ENCODE measurements at places on chromosomes 13 and 19. TPM values are rescaled to one million over a fixed set of nuclear protein-coding genes. Genes with fewer than 3 reads are reported as not detected.
A peak's percentile ranks its signal among the peaks of the same experiment; 100 is the strongest.

GRCh38 chr13:31010296-31010695 is 77.8 kb downstream of the TEX26 start:
- no peak overlapping the region for H3K4me3 ChIP-seq
- H3K27me3 ChIP-seq, result no peaks in the 10 kb centered on the region
- no peak overlapping the region for H3K27ac ChIP-seq
- no peaks in the 10 kb centered on the region for H3K4me1 ChIP-seq

- no peak for DNase-seq
- H3K36me3 ChIP-seq, result no peaks in the 10 kb centered on the region
- H3K4me3 ChIP-seq, result no peak overlapping the region
- H3K27ac ChIP-seq, result no peak overlapping the region
- H3K27me3 ChIP-seq, result no peaks in the 10 kb centered on the region
- no peaks in the 10 kb centered on the region for H3K4me1 ChIP-seq
Observed at GRCh38 chr13:61128850-61129645, 286.6 kb downstream of the PCDH20 start.

- no peaks in the 10 kb centered on the region for H3K36me3 ChIP-seq
- H3K27me3 ChIP-seq, result no peaks in the 10 kb centered on the region
Observed at GRCh38 chr13:53743906-53744305, 715.3 kb downstream of the OLFM4 start.

- H3K27ac ChIP-seq, result peak overlapping the region; percentile 100
- H3K4me3 ChIP-seq, result peak overlapping the region; percentile 93
- no peaks in the 10 kb centered on the region for H3K27me3 ChIP-seq
- peak; percentile 74 for DNase-seq
Observed at GRCh38 chr13:98576200-98576945, 534 bp downstream of the STK24 start.

PLPPR2 gene
- 37.4 TPM for total RNA-seq

DNA sequence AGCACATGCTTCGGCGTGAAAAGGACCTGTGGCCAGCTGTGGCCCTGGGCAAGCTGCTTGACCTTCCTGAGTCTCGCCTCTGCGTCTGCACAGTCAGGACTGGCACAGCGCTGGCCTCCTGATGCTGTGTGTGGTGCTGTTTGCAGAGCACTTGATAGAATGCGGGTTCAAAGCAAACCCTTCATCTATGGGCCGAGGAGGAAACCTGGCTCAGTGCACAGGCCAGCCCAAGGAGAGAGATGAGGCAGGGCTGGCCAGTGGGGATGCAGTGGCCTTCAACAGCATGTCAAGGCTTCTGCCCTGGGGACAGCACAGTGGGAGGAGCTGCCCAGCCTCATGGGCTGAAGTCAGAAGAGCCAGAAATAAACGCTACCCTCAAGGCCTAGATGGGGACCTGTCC is 21.3 kb upstream of the VSTM2B start:
- H3K4me1 ChIP-seq, result no peaks in the 10 kb centered on the region
- H3K27ac ChIP-seq, result no peak overlapping the region
- H3K4me3 ChIP-seq, result no peak overlapping the region
- no peaks in the 10 kb centered on the region for H3K36me3 ChIP-seq

GRCh38 chr13:32811297-32811800 is 204.9 kb upstream of the KL start:
- no peak overlapping the region for H3K4me3 ChIP-seq
- H3K36me3 ChIP-seq, result no peaks in the 10 kb centered on the region
- H3K27me3 ChIP-seq, result no peaks in the 10 kb centered on the region

CHERP gene
- 32.4 TPM for total RNA-seq

DNA sequence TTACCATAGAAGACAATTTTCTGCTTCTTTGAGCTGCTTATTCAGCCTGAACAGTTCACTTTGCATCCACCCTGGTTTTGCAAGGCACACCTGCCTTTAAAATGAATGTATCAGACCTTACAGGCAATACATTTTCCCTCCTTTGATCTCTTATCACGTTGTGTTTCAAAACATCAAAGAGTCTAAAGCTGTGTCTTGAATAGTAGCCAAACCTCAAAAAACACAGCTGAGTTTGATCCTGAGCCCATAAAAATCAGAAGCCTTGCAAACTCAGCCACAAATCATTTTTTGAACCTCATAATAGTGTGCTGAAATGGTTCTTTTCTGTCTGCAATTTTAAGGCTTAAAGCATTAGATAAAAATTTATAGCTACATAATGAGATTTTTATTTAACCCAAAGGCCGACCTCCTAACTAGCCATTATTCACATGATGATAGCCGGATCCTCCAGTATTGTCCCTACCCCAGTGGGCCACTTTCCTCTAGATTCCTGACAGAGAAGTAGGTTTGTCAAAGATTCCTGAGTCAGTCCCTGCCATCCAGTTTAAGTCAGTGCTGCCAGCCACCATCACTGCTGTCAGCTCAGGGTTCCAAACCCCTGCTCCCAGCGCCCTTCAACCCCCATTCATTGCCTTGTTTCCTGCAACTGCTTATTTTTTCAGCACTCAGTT is 71.8 kb downstream of the CAB39L start:
- H3K27ac ChIP-seq, result peak overlapping the region; percentile 43
- H3K27me3 ChIP-seq, result no peaks in the 10 kb centered on the region
- no peak overlapping the region for H3K4me3 ChIP-seq
- H3K4me1 ChIP-seq, result peaks cover 7% of the 10 kb centered on the region
- DNase-seq, result no peak

DNA sequence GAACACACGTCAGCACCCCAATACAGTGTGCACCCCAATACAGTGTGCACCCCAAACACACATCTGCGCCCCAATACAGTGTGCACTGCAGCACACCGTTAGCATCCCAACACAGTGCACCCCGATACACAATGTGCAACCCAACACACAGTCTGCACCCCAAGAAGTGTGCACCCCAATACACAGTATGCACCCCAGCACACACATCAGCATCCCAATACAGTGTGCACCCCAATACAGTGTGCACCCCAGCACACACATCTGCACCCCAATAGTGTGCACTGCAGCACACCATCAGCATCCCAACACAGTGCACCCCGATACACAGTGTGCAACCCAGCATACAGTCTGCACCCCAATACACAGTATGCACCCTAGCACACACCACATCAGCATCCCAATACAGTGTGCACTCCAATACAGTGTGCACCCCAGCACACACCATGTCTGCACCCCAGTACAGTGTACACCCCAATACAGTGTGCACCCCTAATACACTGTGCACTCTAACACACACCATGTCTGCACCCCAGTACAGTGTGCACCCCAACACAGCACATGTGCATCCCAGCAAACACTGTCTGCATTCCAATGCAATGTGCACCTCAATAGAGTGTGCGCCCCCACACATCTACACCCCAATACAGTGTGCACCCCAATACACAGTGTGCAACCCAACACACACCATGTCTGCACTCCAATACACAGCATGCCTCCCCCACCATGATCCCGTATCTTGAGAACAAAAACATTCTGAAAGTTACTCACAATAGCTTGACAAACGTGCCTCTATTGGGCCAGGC is 855 bp upstream of the CARS2 start:
- peak overlapping the region; percentile 34 for H3K27ac ChIP-seq
- no peaks in the 10 kb centered on the region for H3K4me1 ChIP-seq
- H3K27me3 ChIP-seq, result no peaks in the 10 kb centered on the region
- no peak overlapping the region for H3K4me3 ChIP-seq

CYP2F1 gene
- total RNA-seq, result not detected

DNA sequence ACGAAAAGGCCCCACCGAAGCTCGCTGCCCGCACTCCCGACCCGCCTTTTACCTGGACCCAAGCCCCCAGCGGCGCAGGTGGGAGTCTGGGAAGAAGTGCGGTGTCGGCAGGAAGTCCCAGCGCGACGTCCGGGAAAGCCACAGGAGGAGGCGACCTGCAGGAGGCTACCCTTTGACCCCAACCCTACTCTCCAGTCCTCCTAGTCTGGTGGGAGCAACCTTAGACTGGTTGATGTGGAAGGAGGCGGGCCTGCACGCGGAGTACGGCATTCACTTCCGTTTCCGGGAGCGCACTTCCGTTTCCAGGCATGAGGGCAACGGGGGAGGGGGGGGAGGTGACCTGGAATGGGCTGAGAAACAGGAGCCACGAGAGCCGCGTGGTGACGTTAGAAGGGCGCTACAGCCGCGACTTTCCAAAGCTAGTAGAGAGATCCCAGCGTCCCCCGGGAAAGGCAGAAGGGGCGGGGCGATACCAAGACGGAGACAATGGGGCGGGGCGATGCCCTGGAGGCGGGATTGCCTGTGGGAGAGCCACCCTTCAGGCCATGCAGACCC is 28.5 kb downstream of the ZNF266 start:
- no peaks in the 10 kb centered on the region for H3K36me3 ChIP-seq
- H3K4me3 ChIP-seq, result peak overlapping the region; percentile 22
- no peak overlapping the region for H3K27ac ChIP-seq
- no peaks in the 10 kb centered on the region for H3K4me1 ChIP-seq
- H3K27me3 ChIP-seq, result no peaks in the 10 kb centered on the region
- peak; percentile 90 for DNase-seq

GRCh38 chr13:47433461-47434005 is 536.7 kb upstream of the HTR2A start:
- H3K4me3 ChIP-seq, result no peak overlapping the region
- no peak for DNase-seq
- no peaks in the 10 kb centered on the region for H3K27me3 ChIP-seq
- H3K36me3 ChIP-seq, result no peaks in the 10 kb centered on the region

DNA sequence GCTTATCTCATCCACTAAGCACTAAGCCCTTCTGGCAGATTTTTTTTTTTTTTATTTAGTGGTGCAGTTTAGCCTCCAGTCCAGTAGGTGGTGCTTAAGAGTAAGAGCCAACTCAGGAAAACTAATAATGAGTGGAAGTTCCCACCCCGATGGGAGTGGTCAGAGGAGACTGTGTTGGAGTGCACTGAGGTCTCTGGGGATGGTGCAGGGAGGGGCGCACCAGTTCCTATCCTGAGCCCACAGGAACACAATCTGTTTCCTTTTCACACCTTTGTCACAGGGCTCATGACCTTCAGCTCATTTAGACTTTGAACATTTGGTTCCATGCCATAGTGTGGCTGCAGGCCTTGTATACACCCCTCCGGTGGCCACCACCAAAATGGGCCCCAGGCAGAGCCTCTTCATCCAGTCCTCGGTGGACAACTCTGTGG is 367.4 kb downstream of the SPRY2 start:
- DNase-seq, result no peak
- no peak overlapping the region for H3K27ac ChIP-seq
- no peaks in the 10 kb centered on the region for H3K4me1 ChIP-seq
- H3K27me3 ChIP-seq, result no peaks in the 10 kb centered on the region

- H3K27me3 ChIP-seq, result no peaks in the 10 kb centered on the region
- no peaks in the 10 kb centered on the region for H3K4me1 ChIP-seq
- no peak for DNase-seq
- no peak overlapping the region for H3K4me3 ChIP-seq
Observed at GRCh38 chr13:35566340-35566739, 89.9 kb upstream of the MAB21L1 start.

DNA sequence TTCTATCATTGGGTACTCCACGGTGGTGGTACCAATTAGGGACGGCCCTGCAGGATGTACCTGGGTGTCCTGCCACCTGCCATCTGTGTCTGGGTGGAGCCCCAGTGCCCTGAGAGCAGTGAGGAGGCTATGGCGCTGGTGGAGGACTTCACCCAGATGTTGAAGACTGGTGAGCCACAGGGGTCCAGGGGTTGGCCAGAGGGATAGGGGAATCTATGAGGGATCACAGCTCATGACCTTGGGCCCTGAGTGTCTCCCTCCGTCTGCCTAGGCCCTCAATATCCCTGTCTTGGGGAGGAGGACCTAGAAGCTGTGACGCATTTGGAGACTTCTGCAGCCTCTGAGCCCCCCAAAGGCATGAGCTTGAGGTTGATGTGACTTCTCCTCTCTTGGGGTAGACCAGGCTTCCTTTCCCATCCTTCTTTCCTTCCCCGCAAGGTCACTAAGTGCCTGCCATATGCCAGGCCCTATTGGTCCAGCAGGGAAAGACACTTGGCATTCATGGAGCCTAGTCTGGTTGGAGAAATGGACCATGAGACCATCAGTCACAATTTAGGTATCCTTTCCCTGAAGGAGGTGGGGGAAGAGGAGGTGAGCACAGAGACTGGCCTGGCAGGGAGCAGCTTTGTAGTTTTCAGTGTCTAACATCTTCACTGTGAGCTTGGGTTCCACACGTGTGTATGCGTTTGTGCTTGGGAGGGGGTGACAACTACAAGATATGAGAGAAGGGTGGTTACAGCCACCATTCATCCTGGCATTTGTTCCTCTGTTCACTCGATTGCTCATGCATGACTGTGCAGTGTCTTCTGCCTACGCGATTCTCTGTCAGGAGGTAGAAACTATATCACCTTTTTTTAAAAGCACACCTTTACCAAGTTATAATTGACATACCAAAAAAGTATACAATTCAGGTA is 5.1 kb upstream of the MZF1 start:
- H3K36me3 ChIP-seq, result no peaks in the 10 kb centered on the region
- H3K27me3 ChIP-seq, result no peaks in the 10 kb centered on the region
- H3K27ac ChIP-seq, result no peak overlapping the region
- no peaks in the 10 kb centered on the region for H3K4me1 ChIP-seq
- H3K4me3 ChIP-seq, result no peak overlapping the region

NLRP4 gene
- not detected for total RNA-seq

MTIF3 gene
- total RNA-seq, result 43.8 TPM

GRCh38 chr19:46946611-46947238 is 72.9 kb upstream of the NPAS1 start:
- peak overlapping the region; percentile 81 for H3K27ac ChIP-seq
- no peaks in the 10 kb centered on the region for H3K36me3 ChIP-seq
- no peak overlapping the region for H3K4me3 ChIP-seq
- no peak for DNase-seq

- no peaks in the 10 kb centered on the region for H3K27me3 ChIP-seq
- no peak overlapping the region for H3K27ac ChIP-seq
- H3K4me3 ChIP-seq, result no peak overlapping the region
- DNase-seq, result no peak
- H3K36me3 ChIP-seq, result no peaks in the 10 kb centered on the region
- no peaks in the 10 kb centered on the region for H3K4me1 ChIP-seq
Observed at GRCh38 chr13:39956036-39956435, 300.6 kb downstream of the COG6 start.

DNA sequence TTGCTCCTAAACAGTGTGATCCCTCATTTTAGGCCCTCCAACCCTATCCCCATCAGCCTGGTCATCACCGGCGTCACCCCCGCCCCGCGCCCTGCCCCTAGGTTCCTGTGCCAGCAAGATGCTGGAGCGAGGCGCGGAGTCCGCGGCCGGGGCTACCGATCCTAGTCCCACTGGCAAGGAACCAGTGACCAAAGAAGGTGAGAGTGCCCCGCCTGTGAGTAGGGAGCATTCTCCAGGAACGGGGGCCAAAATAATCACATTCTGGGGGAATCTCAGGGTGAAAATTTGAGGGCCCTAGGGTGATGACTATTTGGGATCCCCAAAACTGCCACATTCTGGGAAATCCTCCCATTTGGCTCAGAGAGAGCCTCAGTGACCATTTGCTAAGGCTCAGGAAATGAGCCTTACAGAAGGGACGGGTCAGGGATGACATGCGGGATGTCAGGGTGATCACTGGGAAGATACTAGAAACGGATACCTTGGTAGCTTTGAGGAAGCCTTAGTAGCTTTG is 1.4 kb downstream of the ZNF575 start:
- no peak overlapping the region for H3K4me3 ChIP-seq
- no peak for DNase-seq
- H3K27me3 ChIP-seq, result no peaks in the 10 kb centered on the region
- no peaks in the 10 kb centered on the region for H3K36me3 ChIP-seq
- no peaks in the 10 kb centered on the region for H3K4me1 ChIP-seq
- H3K27ac ChIP-seq, result peak overlapping the region; percentile 7

- H3K4me1 ChIP-seq, result no peaks in the 10 kb centered on the region
- no peak overlapping the region for H3K27ac ChIP-seq
- peak overlapping the region; percentile 29 for H3K4me3 ChIP-seq
- no peaks in the 10 kb centered on the region for H3K36me3 ChIP-seq
Observed at GRCh38 chr19:42386974-42387707, 3.0 kb downstream of the CNFN start.

Measured in aorta (tissue), 5 donors.